Stimulated activated CD4-positive, alpha-beta T cell treated with anti-CD3 and anti-CD28 coated beads, Interleukin-12 subunit alpha, Interleukin-12 subunit beta, amount 100 ng/mL, for 48 hours (primary cell): ENCODE measurements at places on chromosomes 4 and X.

DNA sequence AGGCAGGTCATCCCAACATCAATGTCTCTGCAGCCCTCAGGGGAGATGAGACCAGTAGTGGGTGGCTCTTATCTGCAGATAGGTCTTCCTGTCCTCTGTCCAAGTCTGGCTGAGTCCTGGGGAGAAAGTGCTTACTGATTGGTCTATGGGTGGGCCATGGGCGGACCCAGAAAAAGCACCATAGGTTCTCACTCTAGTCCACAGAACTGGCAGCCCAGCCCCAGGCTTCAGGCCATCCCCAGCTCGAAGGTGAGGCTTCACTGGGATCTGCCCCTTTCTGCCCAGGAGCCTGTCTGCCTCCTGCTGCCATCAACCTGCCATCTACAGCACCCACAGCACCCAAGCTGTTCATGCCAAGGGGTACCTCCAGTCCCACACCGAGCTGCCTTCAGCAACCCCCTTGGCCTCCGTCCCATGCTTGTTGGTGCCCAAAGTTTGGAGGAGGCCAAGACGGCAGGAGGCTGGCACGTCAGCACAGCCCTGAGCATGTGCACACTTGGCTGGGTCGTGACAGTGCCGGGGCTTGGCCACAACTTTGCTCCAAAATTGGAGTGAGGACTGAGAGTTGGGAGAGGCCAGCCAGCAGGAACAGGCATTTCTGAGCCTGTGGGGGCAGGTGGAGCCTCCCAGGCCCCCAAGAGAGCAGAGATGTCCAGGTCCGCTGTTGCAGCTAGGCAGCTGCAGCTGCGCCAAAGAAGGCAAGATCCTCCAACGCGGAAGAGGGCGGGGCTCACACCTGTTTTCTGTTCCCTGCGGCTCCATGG, 99.6 kb downstream of the IQCM start:
- no peak for DNase-seq

GRCh38 chr4:57109411-57109846, 756 bp downstream of the IGFBP7 start:
- no peak for DNase-seq

DNA sequence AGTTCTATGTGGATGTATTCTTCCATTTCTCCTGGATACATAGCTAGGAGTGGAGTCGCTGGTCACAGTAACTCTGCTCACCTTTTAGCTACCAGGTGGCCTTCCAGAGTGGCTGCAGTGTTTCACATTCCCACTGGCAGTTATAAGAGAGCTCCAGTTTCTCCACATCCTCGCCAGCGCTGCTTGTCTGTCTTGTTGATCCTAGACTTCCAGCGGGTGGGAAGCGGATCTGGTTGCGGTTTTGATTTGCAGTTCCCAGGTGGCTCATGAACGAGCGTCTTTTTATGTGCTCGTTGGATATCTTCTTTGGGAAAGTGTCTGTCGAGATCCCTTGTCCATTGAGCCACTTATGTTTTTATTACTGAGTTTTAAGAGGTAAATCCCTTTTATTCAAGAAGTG, 11.6 kb downstream of the TACC3 start:
- no peak for DNase-seq

- DNase-seq, result no peak
Measured at GRCh38 chr4:126559961-126560360, 1072.8 kb upstream of the INTU start.

- DNase-seq, result no peak
Measured at GRCh38 chrX:97909245-97909644, 1025.5 kb downstream of the RPA4 start.

GRCh38 chr4:38979511-38980230, 52.5 kb downstream of the TMEM156 start:
- DNase-seq, result no peak

DNA sequence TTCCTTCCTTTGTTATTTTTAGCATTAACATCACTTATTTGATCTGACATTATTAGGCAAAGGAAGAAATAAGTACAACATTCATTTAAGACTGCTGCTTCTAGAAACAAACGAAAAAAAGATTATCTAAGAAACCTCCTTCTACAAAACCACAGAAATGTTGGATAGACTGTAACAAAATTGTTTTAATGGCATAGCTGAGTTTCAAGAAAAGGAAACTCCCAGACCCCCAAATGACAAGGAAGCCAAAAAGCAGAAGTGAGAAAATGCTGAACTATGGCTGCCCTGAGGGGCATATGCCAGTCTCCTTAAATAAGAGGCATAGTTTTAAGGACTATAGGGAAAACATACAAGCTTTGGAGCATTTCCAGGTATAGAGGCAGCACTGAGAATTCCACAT, 1431.6 kb upstream of the TENM3 start:
- no peak for DNase-seq

DNA sequence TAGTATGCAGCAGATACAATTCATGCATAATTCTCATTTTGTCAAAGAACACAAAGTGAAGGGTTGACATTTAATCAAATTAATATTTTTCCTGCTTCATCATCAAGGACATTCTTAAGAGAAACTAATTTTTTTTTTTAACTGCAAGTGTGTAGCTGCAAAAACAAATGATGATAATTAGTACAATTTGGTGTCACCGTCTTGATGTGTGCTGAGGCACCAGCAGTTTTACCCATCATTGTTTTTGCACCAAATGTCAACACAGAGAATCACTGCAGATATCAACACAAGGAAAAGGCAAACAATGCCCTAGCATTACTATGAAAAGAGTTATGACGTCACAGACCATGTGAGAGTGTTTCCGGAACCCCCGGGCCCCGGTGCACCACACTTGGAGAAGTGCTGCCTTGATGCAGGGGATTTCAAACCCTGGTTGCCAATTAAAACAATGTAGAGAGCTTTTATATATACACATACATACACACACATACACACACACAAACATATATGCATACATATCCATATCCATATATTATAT, 55.9 kb downstream of the AGA start:
- no peak for DNase-seq

- DNase-seq, result peak; percentile 13
Measured at GRCh38 chr4:88659055-88659889, 38.4 kb downstream of the NAP1L5 start.

- no peak for DNase-seq
Measured at GRCh38 chr4:102554482-102554881, 53.3 kb downstream of the NFKB1 start.

- DNase-seq, result peak; percentile 54
Measured at GRCh38 chr4:83548151-83548905, 12.4 kb downstream of the GPAT3 start.

GRCh38 chr4:102334624-102335023, 10.7 kb downstream of the SLC39A8 start:
- DNase-seq, result no peak

GRCh38 chrX:102341867-102342266, 94.9 kb downstream of the NXF2 start:
- no peak for DNase-seq

- no peak for DNase-seq
Measured at GRCh38 chr4:126604268-126604867, 1028.4 kb upstream of the INTU start.

- no peak for DNase-seq
Measured at GRCh38 chr4:101155945-101156344, 191.4 kb downstream of the PPP3CA start.

DNA sequence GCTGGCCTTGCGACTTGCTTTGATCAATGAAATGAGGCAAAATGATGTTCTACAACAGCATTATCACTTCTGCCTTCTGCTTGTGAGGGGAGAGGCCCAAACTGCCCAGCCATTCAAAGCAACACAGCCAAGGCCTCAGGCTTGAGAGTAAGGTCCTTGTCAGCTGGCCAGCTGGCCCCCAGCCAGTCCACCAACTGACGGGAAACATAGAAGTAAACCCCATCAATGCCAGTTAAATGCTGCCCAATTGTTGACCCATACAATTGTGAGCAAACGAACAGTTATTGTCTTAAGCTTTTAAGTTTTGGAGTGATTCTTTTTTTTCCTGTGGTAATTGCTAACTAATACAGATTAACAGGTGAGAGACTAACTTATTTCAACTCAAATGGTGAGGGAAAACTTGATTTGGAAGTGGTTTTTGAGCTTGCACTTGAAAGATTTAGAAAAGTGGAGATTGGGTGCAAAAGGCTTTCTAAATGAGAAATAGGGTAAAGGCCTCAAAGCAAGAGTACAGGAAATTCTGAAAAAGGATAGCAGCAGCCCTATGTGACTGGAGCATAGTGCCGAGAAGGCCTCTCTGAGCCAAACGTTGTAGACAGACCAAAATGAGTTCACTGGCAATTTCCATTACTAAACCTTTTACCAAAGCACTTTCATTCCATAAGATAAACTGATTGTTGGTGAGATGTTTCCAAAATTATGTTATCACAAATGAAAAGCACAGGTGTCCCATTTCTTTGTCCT, 66.9 kb downstream of the ARHGEF38 start:
- DNase-seq, result no peak

DNA sequence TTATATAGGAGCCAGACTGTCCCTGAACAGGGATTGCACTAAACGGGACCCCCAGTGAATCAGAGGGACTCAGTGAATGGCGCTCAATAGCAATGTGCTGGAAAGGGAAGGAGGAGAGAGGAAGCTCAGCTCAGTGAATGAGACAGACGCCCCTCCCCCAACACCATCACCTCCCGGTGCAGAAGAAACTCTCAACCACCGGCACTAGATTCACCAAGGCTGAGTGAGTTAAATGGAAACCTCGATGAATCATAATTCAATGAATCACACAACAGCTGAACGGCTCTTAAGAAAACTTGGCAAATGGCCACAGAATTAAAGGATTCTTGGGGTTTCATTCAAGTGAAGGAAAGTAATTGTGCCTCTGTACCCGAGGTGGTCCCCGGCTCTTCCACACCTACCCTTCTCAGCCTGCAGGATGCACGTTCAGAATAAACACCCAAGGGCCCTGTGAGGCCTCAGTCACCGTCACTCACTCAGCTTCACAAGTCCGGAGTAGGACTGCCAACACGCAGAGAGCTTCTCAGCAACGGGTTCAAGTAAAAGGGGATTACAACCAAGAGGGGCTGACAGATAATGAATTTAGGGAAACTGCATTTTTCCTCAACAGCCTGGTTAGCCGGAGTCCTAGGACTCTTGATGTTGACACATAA, 29.3 kb downstream of the CRMP1 start:
- peak; percentile 49 for DNase-seq

GRCh38 chr4:8157496-8157895, 1.1 kb downstream of the ABLIM2 start:
- no peak for DNase-seq

- DNase-seq, result peak; percentile 41
Measured at GRCh38 chrX:15493118-15493962, at the start of gene PIR. Gene PIR, minus strand, starts transcription at chrX:15493333. Its CDS starts 2,076 bp downstream, at chrX:15491257.

GRCh38 chr4:72320223-72320948, 248.6 kb downstream of the ADAMTS3 start:
- no peak for DNase-seq

- no peak for DNase-seq
Measured at GRCh38 chr4:100130491-100130890, 59.8 kb downstream of the DDIT4L start.

- no peak for DNase-seq
Measured at GRCh38 chr4:42167709-42168108, 15.3 kb upstream of the BEND4 start.

- DNase-seq, result no peak
Measured at GRCh38 chrX:30530606-30531005, 47.0 kb downstream of the TASL start.
